ENCODE measurements at places on chromosomes 2 and 18. TPM values are rescaled to one million over a fixed set of nuclear protein-coding genes. Genes with fewer than 3 reads are reported as not detected.

GRCh38 chr2:73770725-73771124 is 9.2 kb downstream of the DUSP11 start:
- DNase-seq = no peak

GRCh38 chr2:239015218-239015900 is 167.5 kb downstream of the TWIST2 start:
- DNase-seq = peak; percentile 52

GRCh38 chr18:5584746-5585417 is 41.1 kb upstream of the EPB41L3 start:
- no peak for DNase-seq

- DNase-seq = no peak
Measured at GRCh38 chr2:139946690-139947089, 1166.5 kb upstream of the NXPH2 start.

- DNase-seq = no peak
Measured at GRCh38 chr2:186496401-186496800, 10.3 kb downstream of the ZC3H15 start.

DNA sequence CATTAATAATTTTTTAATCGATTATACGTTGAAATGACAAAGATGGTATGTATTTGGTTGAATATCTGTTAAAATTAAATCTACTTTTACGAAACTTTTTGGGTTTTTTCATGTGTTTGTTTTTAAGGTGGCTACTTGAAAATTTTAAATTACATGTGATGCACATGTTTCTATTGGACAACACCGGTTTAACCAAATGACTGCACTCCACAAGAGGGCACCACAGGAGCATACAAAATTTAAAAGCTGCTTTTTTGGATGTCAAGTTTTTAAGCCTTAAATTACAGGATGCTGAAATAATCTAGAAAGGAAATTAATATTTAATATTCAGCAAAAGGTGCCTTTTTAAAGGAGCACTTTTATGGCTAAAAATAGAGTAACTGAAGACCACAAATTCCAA is 98.7 kb downstream of the ACVR1 start:
- DNase-seq = no peak

- no peak for DNase-seq
Measured at GRCh38 chr18:43587538-43588153, 310.4 kb upstream of the SYT4 start.

DNA sequence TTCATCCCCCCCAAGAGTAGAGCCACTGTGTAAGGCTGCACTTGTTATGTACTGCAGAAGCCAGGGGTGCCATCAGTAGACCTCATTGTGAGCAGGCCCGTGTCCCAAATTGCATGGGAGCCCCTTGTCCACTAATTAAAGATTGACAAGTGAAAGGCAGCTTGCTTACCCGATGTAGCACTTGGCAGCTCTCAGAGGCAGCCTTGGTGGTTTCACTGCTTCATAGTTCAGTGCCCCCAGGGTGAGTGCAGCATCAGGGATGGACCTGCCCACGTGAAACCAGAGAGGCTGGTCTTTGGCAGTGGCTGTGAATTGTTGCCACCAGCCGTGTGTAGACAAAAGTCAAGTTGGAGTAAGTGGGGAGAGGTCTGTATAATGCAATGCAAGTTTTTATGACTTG is 13.3 kb downstream of the TUBB6 start:
- DNase-seq = peak; percentile 45

DNA sequence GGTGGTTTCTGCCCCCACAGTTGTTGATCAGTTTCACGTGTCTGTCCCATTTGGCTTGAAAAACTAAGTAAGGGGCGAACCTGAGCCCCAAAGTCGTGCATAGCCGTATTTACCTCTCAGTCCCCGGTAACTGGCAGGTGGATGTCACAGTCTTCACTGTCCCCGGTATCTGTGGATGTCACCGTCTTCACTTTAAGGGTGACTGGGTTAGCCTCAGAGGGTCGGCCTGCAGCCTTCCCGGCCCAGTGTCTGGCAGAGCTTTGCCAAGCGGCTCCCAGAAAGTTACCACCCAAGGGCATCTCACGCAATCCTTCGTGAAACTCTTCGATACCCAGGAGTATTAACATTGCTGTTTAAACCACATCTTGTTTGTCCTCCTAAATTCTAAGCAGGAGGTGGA is 125.3 kb upstream of the CTDP1 start:
- DNase-seq = no peak

GRCh38 chr2:12948961-12949353 is 232.2 kb downstream of the TRIB2 start:
- DNase-seq = no peak

DNA sequence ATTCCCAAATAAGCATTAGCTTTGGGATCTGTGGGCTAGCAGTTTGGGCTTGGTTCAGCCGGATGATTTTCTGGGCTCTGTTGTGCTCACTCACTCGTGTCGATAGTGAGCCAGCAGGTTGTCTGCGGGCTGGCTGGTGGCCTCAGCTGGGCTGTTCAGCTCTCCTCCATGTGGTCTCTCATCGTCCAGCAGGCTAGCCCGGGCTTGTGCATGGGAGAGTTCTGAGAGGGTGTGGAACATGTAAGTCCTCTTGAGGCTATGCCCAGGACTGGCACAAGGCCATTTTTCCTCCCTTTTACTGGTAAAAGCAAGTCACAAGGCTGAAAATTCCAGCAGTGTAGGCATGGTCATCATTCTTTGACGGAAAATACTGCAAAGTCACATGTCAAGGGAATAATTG is 38.5 kb downstream of the NTSR2 start:
- no peak for DNase-seq

DNA sequence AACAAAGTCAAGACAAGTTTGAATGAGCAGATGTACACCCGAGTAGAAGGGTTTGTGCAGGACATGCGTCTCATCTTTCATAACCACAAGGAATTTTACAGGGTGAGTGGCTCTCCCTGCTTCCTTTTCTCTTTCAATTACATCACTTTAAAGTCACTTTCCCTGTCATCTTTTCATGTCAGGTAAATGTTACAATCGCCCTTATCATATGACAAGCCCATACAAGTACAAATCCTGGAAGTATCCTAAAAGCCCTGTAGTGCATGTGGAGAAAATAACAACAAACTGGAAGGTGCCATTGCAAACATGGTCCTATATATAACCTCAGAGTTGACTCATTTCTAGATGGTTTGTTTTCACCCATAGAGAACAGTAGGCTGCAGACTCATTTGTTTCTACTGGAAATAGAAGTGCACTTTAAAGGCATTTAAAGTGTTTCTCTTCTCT is 126.0 kb downstream of the SP100 start:
- no peak for DNase-seq

DNA sequence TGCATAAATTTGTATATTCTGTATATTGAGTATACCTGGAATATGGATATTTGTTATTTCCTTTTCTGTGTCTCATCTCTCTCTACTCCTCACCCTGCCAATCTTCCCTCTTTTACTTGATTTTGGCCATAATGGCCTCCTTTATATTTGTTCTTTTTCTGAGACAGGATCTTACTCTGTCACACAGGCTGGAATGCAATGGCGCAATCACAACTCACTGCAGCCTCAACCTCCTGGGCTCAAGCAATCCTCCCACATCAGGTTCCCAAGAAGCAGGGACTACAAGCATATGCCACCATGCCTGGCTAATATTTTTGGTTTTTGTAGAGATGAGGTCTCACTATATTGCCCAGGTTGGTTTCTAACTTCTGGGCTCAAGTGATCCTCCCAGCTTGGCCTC is 30.5 kb downstream of the PREPL start:
- DNase-seq = no peak

DNA sequence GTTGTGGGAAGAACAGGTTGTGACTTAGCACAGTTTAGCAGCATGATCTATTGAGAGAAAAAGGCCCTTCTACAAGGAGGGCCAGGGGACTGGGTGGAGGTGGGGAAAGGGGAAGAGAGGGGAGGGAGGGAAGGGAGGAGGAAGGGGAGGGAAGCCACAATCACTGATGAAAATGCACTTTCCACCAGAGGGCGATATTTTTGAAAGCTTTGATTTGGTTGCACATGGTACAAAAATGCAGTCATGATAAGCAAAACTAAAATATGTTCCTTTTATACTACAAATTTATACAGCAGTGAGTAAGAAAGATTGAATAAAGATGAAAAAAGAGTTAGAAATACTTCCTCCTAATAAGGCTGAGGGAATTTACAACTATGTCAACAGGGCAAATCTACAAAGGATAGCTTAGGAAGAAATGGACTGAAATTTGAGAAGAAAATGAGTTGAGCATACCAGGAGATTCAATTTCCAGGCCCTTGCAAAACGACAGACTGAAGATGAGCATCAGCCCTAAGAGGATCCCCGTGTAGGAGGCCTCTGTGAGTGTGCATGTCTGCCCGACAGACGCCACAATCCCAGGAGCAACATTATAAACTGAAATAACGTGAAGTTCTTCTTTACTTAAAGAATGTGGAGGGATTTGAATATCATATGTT is 17.2 kb downstream of the SH3YL1 start:
- no peak for DNase-seq

- no peak for DNase-seq
Measured at GRCh38 chr18:24248359-24248758, 109.5 kb downstream of the CABYR start.

GRCh38 chr2:172287605-172288315 is 139.6 kb upstream of the ITGA6 start:
- DNase-seq = no peak

DNA sequence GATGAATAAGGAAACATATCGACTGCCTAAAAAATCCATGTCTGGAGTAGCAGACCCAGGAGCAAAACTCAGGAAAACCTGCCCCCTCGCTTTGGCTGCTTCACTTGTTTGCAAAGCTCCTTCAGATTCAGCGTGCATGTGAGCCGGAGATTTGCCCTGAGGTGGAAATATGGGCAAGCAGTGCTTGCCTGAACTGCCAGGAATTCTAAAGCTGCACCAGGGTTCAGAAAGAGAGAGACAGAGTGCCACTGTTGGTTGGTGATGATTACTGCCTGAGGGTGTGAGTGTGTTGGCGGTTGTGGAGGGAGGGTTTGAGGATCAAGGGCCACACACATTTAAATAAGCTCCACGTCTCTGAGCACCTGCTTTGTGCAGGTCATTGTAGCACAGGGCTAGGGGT is 139.6 kb upstream of the RGPD4 start:
- DNase-seq = no peak

DNA sequence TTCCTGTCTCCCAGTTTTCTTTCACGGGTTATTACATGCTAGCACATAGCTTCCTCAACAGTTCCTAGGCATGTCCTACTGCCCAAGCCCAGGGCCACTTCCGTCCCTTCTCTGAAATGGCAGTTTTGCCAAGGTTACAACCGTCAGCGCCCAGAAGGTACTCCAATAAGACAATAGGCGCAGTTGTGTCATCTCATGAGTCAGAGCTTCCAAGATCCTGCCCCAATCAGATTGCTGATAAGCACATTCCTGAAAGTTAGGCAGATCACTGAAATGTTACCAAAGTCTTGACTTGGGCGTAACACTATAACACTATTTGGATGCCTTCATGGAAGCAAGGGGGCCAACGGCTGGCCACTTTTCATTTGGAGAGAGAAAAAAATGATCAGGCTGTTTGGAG is 34.2 kb downstream of the GKN2 start:
- no peak for DNase-seq

DNA sequence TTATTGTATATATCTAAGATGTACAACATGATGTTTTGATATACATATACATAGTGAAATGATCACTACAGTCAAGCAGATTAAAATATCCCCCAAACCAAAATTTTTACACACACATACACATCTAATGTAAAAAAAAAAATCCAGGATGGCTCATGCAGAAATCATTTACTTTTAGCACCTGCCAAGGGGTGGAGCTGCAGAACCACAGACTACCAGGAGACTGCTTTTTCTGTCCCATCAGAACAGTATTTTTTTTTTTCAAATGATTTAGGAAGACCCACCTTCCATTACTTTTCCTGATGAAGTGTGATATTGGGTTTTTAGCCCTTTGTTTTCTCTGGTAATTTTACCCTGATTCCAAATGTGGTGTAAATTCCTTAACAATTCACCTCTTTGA is 61.9 kb downstream of the AQP4 start:
- no peak for DNase-seq

DNA sequence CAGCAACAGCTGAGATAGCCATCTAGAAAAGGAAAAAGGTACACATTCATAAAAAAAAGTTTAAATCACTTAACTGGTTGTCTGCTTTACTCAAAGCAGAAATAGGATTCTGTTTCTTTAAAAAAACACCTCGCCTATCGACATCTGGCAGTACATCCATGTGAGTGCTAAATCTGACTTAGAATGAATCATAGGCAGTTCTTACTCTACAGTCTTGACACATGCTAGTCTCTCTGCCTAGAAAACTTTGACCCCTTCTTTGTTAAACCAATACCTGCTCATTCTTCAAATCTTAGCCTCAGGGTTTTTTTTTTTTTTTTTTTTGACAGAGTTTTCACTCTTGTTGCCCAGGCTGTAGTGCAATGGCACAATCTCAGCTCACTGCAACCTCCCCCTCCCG is 37.1 kb upstream of the GPR75 start:
- no peak for DNase-seq

DNA sequence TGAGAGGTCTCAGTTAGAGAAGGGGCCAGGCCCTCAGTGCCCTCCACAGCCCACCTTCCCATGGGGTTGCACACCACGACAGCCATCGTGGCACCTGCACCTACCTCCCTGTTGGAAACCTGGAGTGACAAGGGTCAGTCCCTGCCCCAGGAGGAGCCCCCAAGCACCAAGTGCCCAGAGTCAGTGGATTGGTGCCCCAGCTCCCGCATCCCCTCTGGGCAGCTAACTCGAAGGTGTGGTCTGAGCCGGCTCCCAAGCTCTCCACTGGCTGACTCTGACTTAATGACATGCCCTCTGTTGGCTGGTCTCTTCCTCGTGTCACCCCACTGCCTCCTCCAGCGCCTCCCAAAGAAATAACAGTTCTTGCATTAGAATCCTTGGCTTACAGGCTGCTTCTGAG is 116.4 kb downstream of the NDUFA10 start:
- no peak for DNase-seq

DNA sequence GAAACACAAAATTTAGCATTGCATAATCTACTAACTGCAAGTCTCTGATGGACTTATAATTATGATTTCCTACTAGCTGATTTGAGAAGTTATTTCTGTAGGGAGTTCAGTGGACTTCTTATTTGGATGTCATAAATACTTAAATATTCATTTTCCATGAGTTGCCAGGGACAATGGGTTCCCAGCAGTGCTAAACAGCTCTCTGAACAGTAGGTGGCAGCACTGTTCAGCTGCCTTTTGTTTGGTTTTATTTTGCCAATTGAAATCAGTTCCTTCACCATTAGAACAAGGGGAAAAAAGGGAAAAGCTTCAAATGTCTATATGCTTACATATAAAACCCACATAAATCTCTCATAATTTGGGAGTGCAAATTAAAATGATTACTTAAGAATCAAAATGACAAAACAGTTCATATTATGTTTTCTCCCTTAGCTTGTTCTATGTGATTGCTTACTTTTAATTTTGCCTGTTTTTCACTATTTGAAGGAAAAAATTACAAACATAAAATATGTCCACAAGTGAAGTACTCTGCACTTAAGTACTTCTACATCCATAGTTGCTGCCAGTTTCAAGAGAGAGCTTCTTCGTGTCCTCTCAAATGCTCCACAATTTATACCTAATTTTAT is 898.9 kb downstream of the CPS1 start:
- DNase-seq = no peak

The CTLA4 gene
- total RNA-seq = not detected

The SLC30A3 gene
- 1.1 TPM for total RNA-seq

The DSG1 gene
- total RNA-seq = not detected

The UGT1A9 gene
- total RNA-seq = not detected

The TNFAIP6 gene
- total RNA-seq = 4.9 TPM

The MC5R gene
- not detected for total RNA-seq

The MTX2 gene
- 49.5 TPM for total RNA-seq
